ENCODE measurements at places on chromosomes 5 and 9. TPM values are rescaled to one million over a fixed set of nuclear protein-coding genes. Genes with fewer than 3 reads are reported as not detected.
A peak's percentile ranks its signal among the peaks of the same experiment; 100 is the strongest.

Gene NTRK2
- 3.8 TPM for total RNA-seq

Gene MEIKIN
- 1.5 TPM for total RNA-seq

- H3K27me3 ChIP-seq, result no peaks in the 10 kb centered on the region
- no peak for DNase-seq
- H3K4me3 ChIP-seq, result no peak overlapping the region
- H3K4me1 ChIP-seq, result no peaks in the 10 kb centered on the region
Measured at GRCh38 chr9:96484521-96484931, 34.6 kb downstream of the HABP4 start.

DNA sequence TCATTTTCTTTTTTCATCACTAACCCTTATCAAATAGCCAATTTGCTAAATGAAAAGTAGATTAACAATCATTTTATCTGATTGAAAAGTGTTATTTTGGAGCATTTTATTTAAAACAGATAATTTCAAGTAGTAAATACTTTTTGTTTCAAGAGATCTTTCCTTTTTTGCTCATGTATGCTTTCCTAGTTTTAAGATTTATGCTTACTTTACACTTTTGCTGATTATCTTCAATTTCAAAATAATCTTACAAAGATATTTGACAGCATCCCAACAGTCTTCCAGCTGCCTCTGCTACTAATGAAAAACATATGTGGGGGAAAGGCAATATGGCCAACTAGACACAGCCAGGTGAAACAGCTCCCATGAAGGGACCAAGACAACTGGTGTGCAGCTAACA, 1027.3 kb upstream of the CDH9 start:
- no peak for DNase-seq
- H3K36me3 ChIP-seq, result no peaks in the 10 kb centered on the region
- no peaks in the 10 kb centered on the region for H3K4me1 ChIP-seq
- H3K27me3 ChIP-seq, result no peaks in the 10 kb centered on the region
- H3K4me3 ChIP-seq, result no peak overlapping the region

Gene MLANA
- total RNA-seq, result not detected

Gene PSMB7
- total RNA-seq, result 86.3 TPM

DNA sequence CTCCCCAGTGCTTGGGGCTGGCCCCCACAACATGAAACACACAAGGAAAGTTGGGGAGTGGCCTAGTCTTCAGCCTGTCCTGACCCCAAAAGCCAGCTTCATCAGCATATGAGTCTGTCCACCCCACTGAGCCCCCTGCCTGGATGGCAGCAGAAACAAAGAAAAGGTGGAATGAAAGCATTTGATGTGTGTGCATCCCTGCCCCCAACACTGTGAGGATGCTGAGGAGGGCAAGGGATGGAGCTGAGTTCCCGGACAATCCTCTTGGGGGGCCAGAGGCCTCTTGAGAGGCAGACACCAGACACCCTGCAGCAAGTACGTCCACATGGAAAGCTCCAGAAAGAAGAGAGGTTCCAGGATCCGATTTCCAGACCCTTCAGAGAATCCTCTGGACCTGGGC, 113.5 kb upstream of the PPP1R26 start:
- no peak overlapping the region for H3K4me3 ChIP-seq
- H3K27ac ChIP-seq, result no peak overlapping the region
- DNase-seq, result no peak
- no peaks in the 10 kb centered on the region for H3K27me3 ChIP-seq
- no peaks in the 10 kb centered on the region for H3K4me1 ChIP-seq

DNA sequence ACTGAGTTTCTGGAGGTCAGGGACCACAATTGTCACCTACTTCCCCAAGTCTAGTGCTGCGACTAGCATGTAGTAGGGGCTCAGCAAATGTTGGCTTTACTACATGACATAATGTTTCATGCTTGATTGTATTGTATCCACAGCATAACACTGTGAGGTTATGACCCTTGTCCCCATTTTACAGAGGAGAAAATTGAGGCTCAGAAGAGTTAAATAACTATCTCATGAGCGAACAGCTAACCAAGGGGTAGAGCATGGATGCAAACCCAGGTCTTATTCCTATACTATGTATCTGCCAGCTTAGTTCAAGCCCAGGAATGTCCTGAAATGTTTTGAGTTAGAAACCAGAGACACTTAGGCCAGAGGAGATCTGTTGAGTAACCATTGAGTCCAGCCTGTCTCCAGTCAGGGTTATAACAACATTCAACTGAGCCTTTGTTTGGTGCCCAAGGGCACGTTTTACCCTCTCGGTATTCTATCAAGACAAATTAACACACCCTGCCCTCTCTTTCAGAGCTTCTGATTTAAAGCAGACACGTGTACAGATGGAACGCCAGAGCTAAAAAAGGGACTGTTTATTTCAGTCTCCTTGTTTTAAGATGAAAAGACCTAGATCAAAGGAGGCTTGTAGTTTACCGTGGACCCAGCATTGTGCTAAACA, 16.5 kb downstream of the ANGPTL2 start:
- DNase-seq, result no peak
- H3K4me1 ChIP-seq, result peaks cover 10% of the 10 kb centered on the region
- H3K27ac ChIP-seq, result no peak overlapping the region
- no peak overlapping the region for H3K4me3 ChIP-seq
- no peaks in the 10 kb centered on the region for H3K36me3 ChIP-seq

GRCh38 chr9:86356871-86357866, 3.0 kb upstream of the TUT7 start:
- peaks cover 9% of the 10 kb centered on the region for H3K4me1 ChIP-seq
- no peak overlapping the region for H3K4me3 ChIP-seq
- H3K36me3 ChIP-seq, result no peaks in the 10 kb centered on the region
- H3K27ac ChIP-seq, result no peak overlapping the region
- H3K27me3 ChIP-seq, result no peaks in the 10 kb centered on the region

Gene LCN15
- not detected for total RNA-seq

- H3K27me3 ChIP-seq, result no peaks in the 10 kb centered on the region
- H3K27ac ChIP-seq, result peak overlapping the region; percentile 39
- H3K4me3 ChIP-seq, result no peak overlapping the region
Measured at GRCh38 chr9:83432104-83432627, 106.0 kb downstream of the FRMD3 start.

Gene MORN5
- 3.0 TPM for total RNA-seq

DNA sequence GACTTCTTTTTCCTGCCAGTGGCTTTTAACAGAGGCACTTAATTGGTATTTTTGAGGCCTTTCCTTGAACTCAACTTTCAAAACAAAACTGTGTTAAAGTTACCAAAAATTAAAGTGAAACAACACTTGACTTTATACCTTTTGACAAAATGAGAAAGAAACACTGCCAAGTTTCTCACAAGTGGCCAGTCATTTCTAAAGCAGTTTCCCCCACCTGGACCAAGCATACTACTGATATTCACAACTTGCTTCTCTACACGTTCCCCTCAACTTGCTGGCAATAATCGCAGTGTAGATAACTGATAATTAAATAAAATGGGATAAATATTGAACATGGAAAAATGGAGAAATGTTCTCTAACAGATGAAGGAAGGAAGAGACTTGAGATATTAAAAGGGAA, 135.7 kb downstream of the TLR4 start:
- no peak overlapping the region for H3K27ac ChIP-seq
- DNase-seq, result no peak
- no peaks in the 10 kb centered on the region for H3K36me3 ChIP-seq
- H3K4me1 ChIP-seq, result no peaks in the 10 kb centered on the region

- no peaks in the 10 kb centered on the region for H3K36me3 ChIP-seq
- H3K27ac ChIP-seq, result no peak overlapping the region
- DNase-seq, result no peak
- H3K4me3 ChIP-seq, result no peak overlapping the region
- no peaks in the 10 kb centered on the region for H3K27me3 ChIP-seq
- H3K4me1 ChIP-seq, result no peaks in the 10 kb centered on the region
Measured at GRCh38 chr5:142239394-142240159, 85.2 kb downstream of the SPRY4 start.

- H3K27me3 ChIP-seq, result no peaks in the 10 kb centered on the region
- H3K36me3 ChIP-seq, result no peaks in the 10 kb centered on the region
- no peak for DNase-seq
- no peaks in the 10 kb centered on the region for H3K4me1 ChIP-seq
- H3K4me3 ChIP-seq, result no peak overlapping the region
- H3K27ac ChIP-seq, result no peak overlapping the region
Measured at GRCh38 chr5:35240892-35241291, 10.6 kb upstream of the PRLR start.

DNA sequence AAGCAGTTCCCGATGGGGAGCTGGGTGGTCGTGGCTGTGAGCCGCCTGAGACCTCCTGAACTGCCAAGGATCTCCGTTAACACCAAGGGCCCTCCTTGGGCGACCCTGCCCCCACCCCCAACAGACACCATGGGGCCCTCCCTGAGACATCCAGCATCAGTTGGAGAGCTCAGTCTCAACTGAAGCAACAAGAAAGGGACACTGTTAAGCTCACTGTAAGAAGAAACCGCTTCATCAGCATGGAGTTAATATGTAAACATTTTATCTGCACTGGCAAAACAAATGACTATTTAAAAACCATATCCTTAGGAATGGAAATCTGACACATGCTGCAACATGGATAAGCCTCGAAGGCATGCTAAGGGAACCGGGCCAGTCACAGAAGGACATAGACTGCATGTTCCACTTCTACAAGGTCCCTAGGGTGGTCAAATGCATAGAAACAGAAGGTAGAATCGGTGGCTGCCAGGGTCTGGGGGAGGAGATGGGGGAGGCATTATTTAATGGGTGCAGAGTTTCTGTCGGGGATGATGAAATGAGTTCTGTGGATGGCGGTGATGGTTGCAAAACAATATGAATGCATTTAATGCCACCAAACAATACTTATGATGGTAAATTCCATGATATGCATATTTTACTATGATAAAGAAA, 47.4 kb downstream of the ROR2 start:
- H3K4me1 ChIP-seq, result peaks cover 20% of the 10 kb centered on the region
- DNase-seq, result no peak
- H3K4me3 ChIP-seq, result no peak overlapping the region
- no peaks in the 10 kb centered on the region for H3K36me3 ChIP-seq
- H3K27me3 ChIP-seq, result no peaks in the 10 kb centered on the region
- no peak overlapping the region for H3K27ac ChIP-seq

Data from left lung (tissue), 14 donors.